H54 (cell line): ENCODE measurements at places on chromosomes 5 and 9.

GRCh38 chr5:360257-361027, 38.9 kb downstream of the AHRR start:
- DNase-seq: no peak

- DNase-seq: no peak
These were observed 943 bp downstream of the GALNT12 start for GRCh38 chr9:98808411-98808815.

- no peak for DNase-seq
These were observed 96.8 kb upstream of the ITGA2 start for GRCh38 chr5:52892242-52892878.

- DNase-seq: no peak
These were observed 156.4 kb downstream of the DAB2IP start for GRCh38 chr9:121807823-121808278.

GRCh38 chr5:154309805-154310204, 119.3 kb downstream of the GALNT10 start:
- DNase-seq: no peak

DNA sequence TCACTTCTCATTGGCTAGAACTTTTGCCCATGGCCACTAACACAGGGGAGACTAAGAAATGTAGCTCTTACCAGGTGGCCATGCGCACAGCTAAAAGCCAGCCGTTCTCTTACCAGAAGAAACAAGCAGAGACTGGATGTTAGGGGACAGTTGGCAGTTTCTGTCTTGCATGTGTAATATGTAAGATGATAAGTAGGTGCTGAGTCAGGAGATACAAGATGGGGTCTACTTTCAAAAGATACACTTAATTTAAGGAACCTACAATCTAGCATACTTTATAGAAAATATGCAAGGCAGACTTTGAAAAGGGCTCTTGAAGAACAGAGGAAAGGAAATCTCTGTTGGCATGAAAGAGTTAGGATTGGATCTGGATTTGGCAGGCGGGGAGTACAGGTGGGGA, 244.5 kb downstream of the ZSWIM6 start:
- DNase-seq: no peak
